ENCODE measurements at places on chromosomes 3 and 15.

DNA sequence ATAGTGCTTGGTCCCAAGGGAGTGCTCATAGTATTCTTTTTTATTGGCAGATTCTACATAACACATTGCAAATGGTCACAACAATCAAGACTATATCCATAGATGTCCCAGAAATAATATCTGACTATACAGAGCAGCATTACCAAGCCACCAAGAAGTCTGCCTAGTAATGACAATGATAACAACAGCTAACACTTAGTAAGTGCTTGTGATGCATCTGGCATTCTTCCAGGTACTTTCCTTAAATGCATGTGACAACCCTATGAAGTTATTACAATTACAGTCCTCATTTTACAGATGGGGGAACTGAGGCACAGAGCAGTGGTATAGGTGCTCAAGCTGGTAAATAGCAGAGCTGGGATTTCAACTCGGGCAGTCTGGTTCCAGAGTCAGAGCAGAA is 49.6 kb upstream of the ICE2 start:
- ATAC-seq: peak; percentile 72

DNA sequence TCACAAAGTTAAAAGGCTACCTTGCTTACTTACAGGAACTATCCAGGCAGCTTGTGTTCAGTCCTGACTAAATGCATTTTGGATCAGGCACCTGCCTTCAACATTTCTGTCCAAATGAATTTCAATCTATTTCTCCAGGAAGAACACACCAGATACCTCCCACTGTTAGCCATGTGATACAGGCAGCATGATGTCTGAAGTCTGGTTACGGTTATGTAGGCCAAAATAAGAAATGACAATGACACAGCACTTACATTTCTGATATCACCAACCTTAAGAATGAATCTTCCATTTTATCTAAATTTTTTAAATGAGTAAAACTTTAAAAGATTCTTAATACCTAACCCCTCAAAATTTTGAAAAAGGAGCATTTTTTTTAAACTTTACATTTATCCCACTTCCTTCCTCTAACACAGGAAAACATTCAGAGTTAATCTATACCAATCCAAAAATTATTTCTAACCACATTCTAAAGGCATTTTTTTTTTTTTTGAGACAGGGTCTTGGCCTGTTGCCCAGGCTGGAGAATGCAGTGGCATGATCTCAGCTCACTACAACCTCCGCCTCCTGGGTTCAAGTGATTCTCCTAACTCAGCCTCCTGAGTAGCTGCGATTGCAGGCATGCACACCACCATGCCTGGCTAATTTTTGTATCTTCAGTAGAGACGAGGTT is at the start of gene MAP4:
Gene MAP4, minus strand, starts transcription at position 116 of the 673 bp plus-strand sequence. CDS start 17,556 bp downstream, outside the sequence.
- ATAC-seq: peak; percentile 42

DNA sequence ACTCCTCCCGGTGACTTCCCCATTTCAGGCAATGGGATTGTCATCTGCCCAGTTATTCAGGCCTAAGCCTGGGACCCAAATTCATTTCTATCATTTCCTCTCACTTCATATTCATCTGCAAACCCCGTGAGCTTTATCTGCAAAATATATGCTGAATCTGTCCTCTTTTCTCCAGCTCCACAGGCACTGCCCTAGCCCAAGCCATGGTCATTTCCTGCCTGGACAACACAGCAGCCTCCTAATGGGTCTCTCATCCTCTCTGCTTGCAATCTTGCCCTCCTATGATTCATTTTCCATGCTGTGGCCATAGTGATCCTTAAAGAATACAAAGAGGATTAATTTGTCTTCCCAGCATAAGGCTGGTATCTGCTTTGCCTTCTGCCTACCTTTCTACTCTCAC is 6.1 kb downstream of the RBP2 start:
- ATAC-seq: no peak

DNA sequence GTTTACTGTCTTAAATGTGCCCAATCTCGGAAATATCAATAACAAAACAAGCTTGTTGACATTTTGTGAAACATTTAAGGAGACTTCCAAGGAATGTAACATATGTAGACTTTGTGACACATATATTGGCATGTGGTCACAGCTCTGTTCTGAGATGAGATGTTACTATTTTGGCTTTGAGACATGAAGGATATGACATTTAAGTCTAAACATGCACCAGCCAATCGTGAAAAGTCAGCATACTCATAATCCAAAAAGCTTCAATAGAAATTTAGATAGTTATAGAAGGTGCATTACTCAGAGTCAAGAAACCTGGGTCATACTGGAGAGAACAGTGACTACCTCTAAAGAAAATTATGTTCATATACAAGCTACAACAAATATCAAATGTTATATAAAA is 13.4 kb downstream of the COMMD2 start:
- ATAC-seq: peak; percentile 81

GRCh38 chr3:101809178-101810021 is 30.4 kb downstream of the NXPE3 start:
- peak; percentile 38 for ATAC-seq
